Glutamatergic neuron (in vitro differentiated cells): ENCODE measurements at places on chromosomes 7 and 10. TPM values are rescaled to one million over a fixed set of nuclear protein-coding genes. Genes with fewer than 3 reads are reported as not detected.

Gene MBL2
- not detected for total RNA-seq

DNA sequence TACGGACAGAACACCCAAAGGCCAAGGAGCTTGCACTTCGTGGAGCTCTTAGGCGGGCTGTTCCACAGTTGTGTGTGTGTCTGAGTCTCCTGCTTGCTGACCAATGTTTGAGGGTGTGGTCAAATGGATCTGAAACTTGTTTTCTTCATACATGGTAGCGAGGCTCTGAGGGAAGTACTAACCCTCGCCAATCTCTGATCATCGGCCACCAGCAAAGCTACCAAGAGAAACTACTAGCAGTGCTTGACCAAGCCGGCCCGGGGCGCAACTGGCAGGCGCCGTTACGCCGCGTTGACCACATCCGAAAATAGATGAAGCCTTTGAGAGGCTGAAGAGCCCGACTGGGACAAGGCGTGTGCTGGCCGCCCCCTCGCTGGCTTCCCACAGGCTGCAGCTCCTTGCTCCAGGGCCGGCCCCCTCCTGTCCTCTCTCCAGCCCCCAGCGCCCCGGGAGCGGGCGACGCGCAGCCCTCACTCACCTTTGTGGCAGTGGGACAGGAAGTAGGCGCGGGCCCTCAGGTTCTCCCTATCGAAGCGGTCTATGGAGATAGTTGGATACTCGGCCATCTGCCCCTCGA lies 384 bp downstream of the DCLRE1C start:
- H3K27ac ChIP-seq = peak overlapping the region; percentile 8
- no peaks in the 10 kb centered on the region for H3K36me3 ChIP-seq
- peak overlapping the region; percentile 93 for H3K4me3 ChIP-seq
- peaks cover 5% of the 10 kb centered on the region for H3K27me3 ChIP-seq
- peaks cover 4% of the 10 kb centered on the region for H3K4me1 ChIP-seq

GRCh38 chr7:138512092-138512858 lies 52.2 kb downstream of the TRIM24 start:
- DNase-seq = no peak
- H3K4me1 ChIP-seq = peaks cover 9% of the 10 kb centered on the region
- H3K4me3 ChIP-seq = no peak overlapping the region
- H3K27ac ChIP-seq = no peak overlapping the region
- peaks cover 17% of the 10 kb centered on the region for H3K27me3 ChIP-seq

DNA sequence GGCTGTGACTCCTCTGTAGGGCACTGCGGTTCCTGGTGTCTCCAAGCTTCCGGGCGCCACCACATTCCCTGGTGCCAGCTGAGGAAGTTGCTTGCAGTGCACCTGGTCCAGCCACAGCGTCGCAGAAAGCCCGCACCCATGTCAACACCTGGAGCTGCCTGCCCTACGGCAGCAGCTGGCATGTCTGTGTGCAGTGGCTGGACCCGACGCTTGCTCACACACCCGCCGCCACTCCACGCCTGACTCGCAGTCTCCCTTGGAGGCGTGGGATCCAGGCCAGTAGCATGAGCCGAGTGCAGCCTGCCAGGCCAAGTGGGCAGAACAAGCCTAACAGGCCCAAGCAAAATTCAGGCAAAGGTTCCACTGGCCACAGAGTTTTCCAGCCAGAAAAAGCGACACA lies 118.1 kb upstream of the PHF14 start:
- no peaks in the 10 kb centered on the region for H3K36me3 ChIP-seq
- no peaks in the 10 kb centered on the region for H3K27me3 ChIP-seq
- no peak for DNase-seq
- no peak overlapping the region for H3K27ac ChIP-seq

- H3K27me3 ChIP-seq = no peaks in the 10 kb centered on the region
- no peak overlapping the region for H3K27ac ChIP-seq
- no peak for DNase-seq
- no peaks in the 10 kb centered on the region for H3K4me1 ChIP-seq
These were observed 45.7 kb downstream of the IMMP2L start for GRCh38 chr7:111516612-111517011.

DNA sequence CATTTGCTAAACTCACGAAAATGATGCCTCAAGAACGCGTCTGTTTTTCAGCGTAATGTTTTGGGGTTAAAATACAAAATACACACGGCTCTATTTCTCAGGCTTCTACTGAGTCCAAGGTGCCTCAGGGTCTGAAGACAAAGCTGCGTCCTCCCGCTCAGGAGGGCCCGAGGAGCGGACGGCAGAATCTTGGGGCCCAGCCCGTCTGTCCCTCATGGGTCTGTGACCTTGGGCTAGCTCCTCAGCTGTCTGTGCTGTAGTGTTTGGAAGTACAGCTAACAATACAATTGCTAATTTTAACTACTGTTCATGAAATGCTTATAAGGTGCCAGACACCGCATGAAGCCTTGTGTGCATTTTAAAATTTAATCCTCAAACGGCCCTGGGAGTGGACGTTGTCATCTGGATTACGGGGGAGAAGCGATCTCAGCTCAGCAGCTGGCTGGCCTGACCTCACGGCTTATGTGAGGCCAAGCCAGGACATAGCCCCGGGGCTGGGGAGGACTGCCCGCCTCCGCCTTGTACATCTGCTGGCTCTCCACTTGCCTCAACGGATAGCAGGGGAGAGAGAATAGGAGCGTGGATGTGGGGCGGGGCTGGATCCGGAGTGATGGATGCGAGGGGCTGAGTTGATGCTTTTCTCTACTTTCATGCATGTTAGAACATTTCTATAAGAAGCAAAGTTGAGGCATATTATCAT lies 357.4 kb downstream of the GLRX3 start:
- peaks cover 11% of the 10 kb centered on the region for H3K4me1 ChIP-seq
- no peak overlapping the region for H3K27ac ChIP-seq
- peak; percentile 46 for DNase-seq
- no peak overlapping the region for H3K4me3 ChIP-seq
- H3K36me3 ChIP-seq = no peaks in the 10 kb centered on the region
